ENCODE measurements at places on chromosomes 2 and 18.

DNA sequence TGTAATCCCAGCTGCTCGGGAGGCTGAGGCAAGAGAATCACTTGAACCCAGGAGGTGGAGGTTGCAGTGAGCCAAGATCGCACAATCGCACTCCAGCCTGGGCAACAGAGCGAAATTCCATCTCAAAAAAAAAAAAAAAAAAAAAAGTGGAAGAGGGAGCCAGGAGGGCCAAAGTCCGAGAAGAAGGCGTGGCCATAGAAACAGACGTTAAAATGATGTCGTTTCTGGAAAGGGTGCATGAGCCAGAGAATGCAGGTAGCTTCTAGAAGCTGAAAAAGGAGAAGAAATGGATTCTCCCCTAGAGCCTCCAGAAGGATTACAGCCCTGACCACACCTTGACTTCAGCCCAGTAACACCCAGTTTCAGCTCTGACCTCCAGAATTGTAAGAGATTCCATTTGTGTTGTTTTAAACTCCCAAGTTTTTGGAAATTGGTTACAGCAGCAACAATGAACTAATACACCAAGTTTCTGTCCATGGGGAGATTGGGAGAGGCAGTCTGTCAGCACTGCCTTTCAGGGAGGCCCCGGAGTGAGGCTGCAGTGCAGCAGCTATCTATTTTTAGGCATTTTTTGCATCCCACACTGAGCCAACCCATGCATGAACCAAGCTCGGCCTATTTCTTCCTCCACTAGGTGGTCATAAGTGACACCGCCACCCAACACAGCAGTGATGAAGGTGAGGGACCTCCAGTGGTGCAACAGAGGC lies 14.2 kb upstream of the TRAF3IP1 start:
- no peak for DNase-seq

- no peak for DNase-seq
Observed at GRCh38 chr18:57931038-57931437, 113.0 kb upstream of the NEDD4L start.

DNA sequence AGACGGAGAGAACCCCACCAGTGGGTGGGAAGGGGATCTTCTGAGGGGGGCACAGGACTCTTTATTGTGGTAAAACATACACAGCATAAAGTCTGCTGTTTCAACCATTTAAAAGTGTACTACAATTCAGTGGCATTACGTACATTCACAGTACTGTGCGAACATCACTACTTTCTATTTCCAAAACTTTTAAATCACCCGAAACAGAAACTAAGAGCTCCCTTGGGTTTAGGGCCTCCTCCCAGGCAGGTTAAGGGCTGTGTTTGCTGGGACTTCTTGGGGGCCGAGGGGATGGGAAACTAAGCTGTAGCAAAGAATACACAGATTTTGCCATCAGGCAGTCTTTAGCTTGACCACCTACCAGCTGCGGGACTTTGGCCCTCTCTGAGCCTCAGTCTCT lies 242.0 kb downstream of the HAUS1 start:
- DNase-seq, result no peak

GRCh38 chr18:36706134-36706881 lies 122.5 kb downstream of the TPGS2 start:
- DNase-seq, result no peak

DNA sequence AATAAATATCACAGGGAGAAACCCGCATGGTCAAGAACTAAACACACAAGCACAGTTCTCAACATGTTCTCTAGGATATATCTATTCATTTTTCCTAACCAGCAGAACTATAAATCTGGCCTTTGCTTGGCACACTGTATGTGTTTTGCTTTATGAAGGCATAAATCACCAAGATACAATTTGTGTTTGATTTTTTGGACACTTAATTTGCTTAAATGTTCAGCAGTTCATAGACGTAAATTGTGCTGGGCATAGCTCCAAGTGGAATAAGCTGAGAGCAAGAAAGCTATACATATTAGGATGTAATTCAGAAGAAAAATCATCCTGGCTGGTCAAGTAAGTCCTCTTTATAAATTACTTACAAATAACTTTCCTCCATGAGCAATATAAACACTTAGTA lies 341.5 kb upstream of the ATP5MC3 start:
- DNase-seq, result no peak

All from AG09309 (cell line).